HCT116 (cell line): ENCODE measurements at places on chromosomes 5 and 9. TPM values are rescaled to one million over a fixed set of nuclear protein-coding genes. Genes with fewer than 3 reads are reported as not detected.

CRHBP gene
- total RNA-seq = not detected

DNA sequence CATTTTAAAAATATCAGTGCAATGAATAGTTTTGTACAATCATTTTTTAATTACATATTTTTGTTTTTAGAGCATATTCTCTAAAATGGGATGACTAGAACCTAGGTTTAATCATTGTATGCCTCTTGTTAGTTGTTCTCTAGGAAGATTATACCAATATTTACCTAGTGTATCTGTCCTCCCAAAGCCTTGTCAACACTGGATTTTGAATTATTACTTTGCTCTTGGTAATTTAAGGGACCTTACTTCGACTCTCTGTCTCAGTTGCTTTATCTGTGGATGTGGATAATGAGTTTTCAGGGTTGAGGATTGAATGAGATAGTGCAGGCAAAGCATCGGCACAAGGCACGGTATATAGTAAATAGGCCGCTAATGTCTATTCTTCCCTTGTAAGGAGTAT, 10.9 kb upstream of the PIP5K1B start:
- no peak for DNase-seq

GRCh38 chr9:123445116-123445515, 89.1 kb downstream of the CRB2 start:
- no peak for DNase-seq

DNA sequence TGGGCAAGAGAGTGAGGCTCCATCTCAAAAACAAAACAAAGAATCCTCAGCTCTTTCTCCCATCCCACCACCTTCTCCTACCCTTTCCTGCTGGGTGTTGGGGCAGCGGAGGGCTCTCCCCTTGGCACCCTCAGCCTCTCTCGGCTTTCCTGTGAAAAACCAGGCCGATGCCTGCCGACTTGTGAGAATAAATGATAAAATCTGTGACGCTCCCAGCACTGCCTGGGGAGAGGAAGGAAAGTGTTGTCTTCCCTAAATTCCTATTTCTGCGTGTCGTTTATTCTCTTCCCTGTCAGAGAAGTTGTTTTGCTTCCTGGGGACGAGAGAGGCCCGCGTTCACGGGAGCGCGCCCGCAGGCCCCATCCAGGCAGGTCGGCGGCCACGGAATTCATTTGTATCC, 19.7 kb downstream of the NEK6 start:
- DNase-seq = no peak

DNA sequence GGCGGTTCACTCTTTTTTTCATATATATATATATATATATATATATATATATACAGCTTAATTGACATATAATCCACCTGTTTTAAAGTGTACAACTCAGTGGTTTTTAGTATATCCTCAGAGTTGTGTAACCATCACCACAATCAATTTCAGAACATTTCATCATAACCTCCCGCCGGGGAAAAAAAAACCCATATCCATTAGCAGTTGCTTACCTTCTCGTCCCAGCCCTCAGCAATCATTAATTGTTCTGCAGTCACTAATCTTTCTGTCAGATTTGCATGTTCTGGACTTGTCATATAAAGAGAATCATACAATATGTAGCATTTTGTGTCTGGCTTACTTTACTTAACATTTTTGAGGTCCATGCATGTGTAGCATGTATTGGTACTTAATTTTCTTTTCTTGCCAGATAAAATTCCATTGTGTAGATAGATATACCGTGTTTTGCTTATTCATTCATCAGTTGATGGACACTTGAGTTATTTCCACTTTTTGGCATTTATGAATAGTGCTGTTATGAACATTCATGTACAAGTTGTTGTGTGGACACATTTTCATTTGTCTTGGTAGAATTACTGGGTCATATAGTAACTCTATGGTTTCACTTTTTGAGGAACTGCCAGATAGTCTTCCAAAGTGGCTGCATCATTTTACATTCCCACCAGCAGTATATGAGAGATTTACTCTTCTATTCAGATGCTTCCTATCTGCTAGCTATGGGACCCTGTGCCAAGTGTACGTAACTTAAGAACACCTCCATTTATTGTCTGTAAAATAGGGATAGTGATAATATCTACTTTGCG, 3.5 kb upstream of the RNF145 start:
- no peak for DNase-seq

DNA sequence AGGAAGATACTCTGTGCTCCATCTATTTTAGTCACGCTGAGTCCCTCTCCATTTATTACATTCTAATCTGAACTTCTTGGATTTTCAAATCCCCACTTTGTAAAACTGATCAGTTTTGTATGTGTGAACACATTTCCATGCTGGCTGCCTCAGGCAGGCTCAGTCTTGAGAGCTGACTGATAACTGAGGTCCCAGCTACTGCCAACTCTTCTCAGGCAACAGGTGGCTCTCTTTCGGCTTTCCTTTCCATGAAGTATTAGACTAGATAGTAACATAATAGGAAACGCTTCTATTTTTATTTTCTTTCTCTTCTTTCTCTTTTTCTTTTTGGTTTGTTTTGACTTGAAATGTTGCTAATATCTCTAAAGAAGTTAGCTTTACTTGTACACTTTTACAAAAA, 138.4 kb downstream of the TARS1 start:
- DNase-seq = no peak

DNA sequence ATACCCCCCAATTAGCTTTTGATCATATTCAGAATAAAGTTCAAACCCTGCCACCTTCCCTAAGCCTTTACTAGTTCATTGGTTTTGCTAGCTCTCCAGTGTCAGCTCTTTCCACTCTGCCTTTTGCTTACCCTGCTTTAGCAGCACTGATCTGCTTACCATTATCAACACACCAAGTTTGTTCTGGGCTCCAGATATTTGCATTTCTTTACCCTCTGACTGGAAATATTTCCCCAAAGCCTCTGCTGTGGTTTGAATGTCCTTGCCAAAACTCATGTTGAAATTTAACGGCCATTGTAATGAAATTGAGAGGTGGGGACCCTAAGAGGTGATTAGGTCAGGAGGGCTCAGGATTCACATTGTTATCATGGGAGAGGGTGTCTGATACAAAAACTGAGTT, 99.5 kb downstream of the GCNT1 start:
- no peak for DNase-seq

DNA sequence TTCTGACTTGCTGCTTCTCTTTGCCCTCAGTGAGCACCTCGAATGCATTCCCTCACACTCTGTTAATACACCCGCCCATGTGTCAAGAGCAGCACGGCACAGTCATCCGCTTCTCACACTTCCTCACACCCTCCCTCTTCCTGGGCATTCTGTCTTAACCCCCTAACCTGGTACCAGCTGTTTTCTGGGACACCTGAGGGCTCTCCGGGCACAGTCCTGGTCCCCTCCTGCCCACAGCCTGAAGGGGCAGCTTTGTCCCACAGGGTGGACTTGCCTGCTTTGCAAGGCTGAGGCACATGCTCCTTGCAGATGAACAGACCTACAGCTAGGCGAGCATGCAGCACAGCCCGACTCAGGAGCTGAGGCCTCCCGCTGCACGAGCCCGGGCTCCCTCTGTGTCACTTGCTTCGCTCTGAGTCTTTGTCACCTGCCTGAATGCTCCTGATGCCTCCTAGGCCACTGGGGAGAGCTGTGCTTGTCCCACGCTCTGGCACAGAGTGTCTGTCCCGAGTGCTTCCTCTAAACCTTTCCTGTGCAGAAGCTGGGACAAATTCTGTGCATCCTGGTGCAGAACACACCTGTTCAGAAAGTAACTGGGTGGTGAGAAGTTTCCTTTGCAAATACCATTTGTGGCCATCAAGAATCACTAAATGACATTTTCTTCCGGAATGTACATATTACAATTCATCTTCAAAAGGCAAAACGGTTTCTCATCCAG, 47.8 kb downstream of the AHRR start:
- no peak for DNase-seq

GRCh38 chr5:108481355-108481931, 99.5 kb upstream of the FBXL17 start:
- DNase-seq = peak; percentile 26
